ENCODE measurements at places on chromosomes 4 and X. TPM values are rescaled to one million over a fixed set of nuclear protein-coding genes. Genes with fewer than 3 reads are reported as not detected.

DNA sequence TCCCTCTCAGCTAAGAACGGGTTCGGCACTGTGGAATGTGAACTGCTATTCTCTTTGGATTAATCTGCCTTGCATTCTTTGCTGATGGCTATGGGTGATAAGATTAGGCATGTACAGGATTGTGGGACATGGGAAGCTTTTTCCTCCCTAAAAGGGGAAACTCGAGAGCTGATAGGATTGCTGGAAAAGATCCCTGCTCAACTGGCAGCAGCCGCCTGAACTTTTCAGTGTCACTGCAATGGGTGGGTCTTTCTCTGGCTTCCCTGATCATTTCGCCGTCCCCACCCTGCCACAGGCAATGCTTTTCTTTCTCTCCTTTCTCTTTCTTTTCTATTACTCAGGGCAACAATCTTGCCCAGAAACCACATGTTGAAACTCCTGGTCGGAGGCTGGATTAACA is 20.5 kb downstream of the PAGE2 start:
- DNase-seq: no peak

GRCh38 chr4:106347167-106347566 is 21.4 kb downstream of the GIMD1 start:
- no peak for DNase-seq

- no peak for DNase-seq
Observed at GRCh38 chr4:168845897-168846296, 164.2 kb downstream of the CBR4 start.

Gene RBMXL3
- total RNA-seq: not detected

Gene PCDH18
- total RNA-seq: 65.7 TPM

Gene SPIN4
- total RNA-seq: 12.8 TPM

Measured in neural crest cell (in vitro differentiated cells).